Cardiac muscle cell (in vitro differentiated cells and primary cell): ENCODE measurements at places on chromosomes 7 and 10. TPM values are rescaled to one million over a fixed set of nuclear protein-coding genes. Genes with fewer than 3 reads are reported as not detected.

Gene MPLKIP
- total RNA-seq, result 79.9 and 84.7 TPM in 2 replicates

- H3K4me1 ChIP-seq, result peaks cover 16% of the 10 kb centered on the region
- H3K27me3 ChIP-seq, result no peaks in the 10 kb centered on the region
- no peak for DNase-seq
- no peak overlapping the region for H3K4me3 ChIP-seq
- no peak overlapping the region for H3K27ac ChIP-seq
These were observed 362.3 kb downstream of the GATA3 start for GRCh38 chr10:8416760-8417159.

DNA sequence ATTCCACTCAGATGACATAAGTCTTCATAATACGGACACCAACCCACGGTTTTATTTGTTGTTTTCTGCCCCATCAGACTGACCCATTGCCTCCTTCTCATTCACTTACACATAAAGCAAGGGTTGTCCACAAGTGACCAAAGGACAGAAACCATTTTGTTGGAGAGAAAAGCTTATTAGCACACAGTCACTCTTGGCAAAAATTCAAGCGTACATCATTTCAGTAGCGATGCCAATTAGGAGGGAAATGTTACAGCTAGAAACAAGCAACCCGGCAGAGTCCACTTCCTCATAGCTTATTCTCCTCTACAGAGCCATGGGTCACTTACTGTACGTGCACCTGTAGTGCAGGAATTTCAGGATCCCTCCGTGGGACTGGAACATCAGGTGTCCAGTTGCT lies 23.0 kb downstream of the ABLIM1 start:
- peaks cover 69% of the 10 kb centered on the region for H3K4me1 ChIP-seq
- H3K4me3 ChIP-seq, result no peak overlapping the region
- H3K27me3 ChIP-seq, result no peaks in the 10 kb centered on the region
- peak; percentile 41 for DNase-seq
- peak overlapping the region; percentile 97 for H3K27ac ChIP-seq
- H3K36me3 ChIP-seq, result no peaks in the 10 kb centered on the region

DNA sequence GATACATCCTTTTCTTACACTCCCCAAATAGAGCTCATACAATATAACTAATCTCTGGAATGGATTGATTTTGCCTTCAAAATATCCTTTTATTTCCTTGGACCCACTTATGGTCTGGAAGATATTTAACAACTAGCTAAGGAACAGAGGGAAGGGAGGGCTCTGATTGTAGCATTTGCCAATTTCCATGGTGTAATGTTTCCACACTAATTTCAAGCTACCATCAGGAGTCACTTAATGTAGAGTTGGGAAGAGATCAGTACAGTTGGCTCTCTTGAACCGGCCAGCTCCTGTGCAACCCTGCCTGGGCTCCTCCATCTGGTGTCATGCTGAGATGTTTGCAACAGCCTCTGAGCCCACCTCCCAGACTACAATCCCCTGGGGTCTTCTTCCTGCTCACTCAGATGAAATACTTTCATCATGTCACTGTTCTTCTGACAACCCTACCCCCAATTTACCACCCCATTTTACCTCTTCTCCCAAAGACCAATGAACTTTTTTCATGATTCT lies 8.0 kb upstream of the IL6 start:
- H3K4me3 ChIP-seq, result no peak overlapping the region
- no peaks in the 10 kb centered on the region for H3K36me3 ChIP-seq
- no peak for DNase-seq
